HFFc6 (cell line): ENCODE measurements at places on chromosomes 1 and 21. TPM values are rescaled to one million over a fixed set of nuclear protein-coding genes. Genes with fewer than 3 reads are reported as not detected.

The SH3BGR gene
- 0.76 to 3.7 TPM (median 2.7 TPM) in 3 replicates for total RNA-seq

DNA sequence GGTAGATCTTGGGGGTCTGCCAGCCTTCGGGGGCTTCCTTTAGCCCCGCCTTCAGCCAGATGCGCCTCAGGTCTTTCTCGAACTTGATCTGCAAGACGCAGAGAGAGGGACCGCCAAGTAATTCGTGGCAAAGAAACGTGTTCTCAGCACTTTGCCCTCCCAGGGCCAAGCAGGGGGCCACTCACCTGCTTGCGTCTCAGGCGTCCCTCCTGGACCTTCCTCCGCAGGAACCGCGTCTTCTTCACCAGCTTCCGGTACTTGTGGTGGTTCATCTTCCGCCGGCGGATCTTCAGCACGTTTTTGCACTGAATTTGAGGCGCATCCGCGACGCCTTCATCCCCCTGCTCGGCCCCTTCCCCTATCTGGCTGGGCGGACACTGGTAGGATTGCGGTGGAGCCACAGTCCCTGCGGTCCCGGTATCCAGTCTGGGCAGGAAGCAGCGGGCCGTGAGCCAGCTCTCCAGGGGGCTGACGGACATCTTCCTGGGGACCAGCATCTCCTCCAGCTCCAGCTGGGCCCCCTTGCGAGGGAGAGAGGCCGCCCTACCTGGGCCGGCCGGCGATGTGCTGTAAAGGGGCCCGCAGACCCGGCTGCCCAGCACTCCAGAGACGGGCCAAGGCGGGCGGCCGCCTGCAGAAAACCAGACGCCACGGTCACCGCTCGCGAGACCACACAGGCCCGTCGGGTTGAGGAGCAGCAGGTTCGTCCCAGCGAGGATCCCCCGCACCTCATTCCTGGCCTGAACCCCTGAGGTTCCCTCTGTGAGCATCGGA lies 1.0 kb downstream of the AURKAIP1 start:
- no peak for DNase-seq

GRCh38 chr1:232626452-232626851 lies 3.5 kb downstream of the SIPA1L2 start:
- no peak for DNase-seq

GRCh38 chr21:38804030-38804788 lies 1.5 kb upstream of the ETS2 start:
- DNase-seq, result peak; percentile 25

DNA sequence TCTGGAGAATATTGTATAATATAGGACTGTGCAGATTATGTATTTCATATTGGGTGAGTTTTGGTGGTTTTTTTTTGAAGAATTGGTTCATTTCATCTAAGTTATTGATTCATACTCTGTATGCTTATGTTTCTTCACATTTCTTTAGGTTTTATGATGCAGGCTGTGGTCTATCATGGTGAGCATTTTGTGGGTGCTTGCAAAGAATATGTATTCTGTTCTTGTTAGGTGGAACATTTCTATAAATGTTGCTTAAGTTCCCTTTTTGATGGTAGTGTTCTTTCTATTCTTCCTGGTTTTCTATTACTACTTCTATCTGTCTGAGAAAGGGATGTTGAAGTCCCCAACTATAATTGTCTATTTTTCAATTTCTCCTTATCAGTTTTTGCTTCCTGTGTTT lies 42.6 kb downstream of the PKN2 start:
- DNase-seq, result no peak

GRCh38 chr1:169683661-169684060 lies 27.8 kb downstream of the SELL start:
- no peak for DNase-seq

DNA sequence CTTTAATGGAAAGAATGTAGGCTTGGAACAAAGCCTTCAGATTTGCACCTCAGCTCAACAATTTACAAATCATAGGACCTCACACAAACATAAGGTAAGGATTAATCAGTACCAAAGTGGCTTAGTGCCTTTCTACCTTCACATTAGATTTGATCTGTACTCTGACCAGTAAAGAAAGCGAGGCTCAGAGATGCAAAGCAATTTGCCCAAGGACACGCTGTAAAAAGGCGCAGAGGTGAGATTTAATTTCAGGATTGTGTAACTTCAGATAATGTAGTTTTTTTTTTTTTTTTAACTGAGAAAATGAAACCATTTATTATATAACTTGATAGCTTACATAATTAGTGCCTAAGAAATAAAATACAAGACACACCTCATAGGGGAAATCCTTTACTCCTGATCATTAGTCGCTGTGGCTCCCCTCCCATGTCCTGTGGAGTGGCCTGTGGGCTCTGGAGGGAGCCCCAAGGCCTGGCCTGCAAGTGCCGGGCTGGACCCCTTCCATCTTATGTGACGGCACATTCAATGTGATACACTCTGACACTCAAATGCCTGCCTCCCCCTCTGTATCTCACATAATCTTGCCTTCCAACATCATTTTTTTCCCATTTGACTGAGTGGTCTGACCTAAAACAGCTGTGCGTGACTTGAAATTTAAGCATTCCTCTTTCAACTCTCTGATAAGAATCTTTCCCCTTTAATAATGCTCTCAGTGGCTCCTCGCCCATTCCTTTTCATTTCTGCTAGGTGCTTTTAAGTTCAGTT lies 426.5 kb upstream of the DAB1 start:
- no peak for DNase-seq

DNA sequence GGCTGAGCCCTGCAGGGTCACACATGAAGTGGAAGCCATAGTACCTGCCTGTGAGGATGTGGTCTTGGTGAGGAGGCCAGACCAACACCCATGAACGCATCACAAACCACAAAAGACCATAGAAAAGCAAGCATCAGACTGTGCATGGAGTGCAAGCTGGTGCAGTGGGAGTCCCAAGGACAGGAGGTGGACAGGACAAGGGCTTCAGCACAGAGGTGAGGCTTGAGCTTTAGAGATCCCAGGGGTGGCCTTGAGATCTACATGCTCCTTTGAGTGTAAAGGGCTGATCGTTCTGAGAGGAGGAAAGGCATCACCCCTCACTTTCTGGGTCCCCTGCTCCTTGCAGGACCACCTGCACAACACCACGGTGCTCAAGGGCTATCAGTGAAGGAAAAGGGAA lies 111.9 kb upstream of the F3 start:
- no peak for DNase-seq

- DNase-seq, result no peak
These were observed 99.3 kb upstream of the VAV3 start for GRCh38 chr1:108064255-108064654.

DNA sequence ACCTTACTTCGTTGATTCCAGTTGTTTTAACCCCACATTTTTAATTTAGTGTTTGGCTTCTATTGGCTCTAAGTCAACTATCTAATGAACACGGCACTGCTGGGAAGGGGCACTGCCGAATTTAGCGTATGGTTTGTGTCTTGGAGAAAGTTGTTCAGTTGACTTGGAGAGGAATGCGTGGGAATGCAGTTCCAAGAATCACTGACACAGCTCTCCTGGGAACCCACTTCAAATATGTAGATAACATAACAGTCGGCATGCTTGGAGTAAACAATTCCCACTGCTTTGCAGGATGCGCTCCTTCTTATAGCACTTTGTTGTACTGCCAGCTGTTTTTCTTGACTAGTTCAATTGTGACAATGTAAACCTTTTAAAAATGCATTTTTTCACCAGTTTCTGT lies 104.3 kb downstream of the RYR2 start:
- no peak for DNase-seq

GRCh38 chr1:154347961-154348360 lies 22.6 kb downstream of the ATP8B2 start:
- no peak for DNase-seq
